RPMI8226 (cell line): ENCODE measurements at places on chromosomes 11 and 22.

DNA sequence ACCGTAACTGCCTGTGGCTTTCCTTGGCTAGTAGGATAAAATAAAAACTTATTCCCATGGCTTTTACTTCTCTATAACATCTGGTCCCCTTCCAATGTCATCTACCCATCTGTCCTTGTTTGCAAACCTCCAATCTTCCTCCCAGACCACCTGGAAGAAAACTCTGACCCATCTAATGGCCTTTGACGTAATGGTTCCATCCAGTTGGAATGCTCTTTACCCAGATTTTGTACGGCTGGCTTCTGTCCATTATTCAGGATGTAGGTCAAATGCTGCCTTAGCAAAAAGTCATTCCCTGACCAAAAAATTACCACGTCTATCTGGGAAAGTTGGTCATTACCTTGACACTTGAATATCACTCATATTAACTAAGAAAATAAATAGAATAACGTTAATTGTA is 577.9 kb upstream of the ANO5 start:
- DNase-seq = no peak

DNA sequence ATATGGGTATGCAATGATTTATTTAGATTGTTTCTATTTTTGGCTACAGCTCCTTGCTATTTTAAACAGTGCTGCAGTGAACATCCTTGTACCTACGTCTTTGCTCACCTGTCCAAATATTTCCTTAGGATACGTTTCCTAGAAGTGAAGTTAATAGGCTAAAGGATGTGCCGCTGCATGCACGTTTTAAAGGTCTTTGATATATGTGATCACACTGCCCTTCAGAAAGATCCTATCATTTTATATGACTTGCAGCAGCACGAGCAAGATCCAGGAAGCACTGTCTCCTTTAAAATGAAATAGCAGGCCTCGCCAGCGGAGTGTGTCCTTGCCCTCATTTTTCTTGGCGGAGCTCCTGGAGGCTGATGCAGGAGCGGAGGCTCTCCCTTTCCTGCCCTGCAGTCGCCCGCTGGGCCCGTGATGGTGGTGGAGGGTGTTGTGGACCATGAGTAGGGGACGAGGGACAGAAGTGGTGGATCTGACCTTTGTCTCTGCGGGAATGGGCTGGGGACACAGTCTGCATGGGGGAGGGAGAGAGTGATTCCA is 19.4 kb downstream of the RPS6KA4 start:
- DNase-seq = no peak

- DNase-seq = no peak
Measured at GRCh38 chr22:19996694-19997384, 19.8 kb downstream of the ARVCF start.

GRCh38 chr22:19765477-19766239 is 5.1 kb downstream of the TBX1 start:
- no peak for DNase-seq

- no peak for DNase-seq
Measured at GRCh38 chr11:119942583-119943297, 195.2 kb downstream of the TRIM29 start.

GRCh38 chr11:46272816-46273427 is 4.5 kb upstream of the CREB3L1 start:
- DNase-seq = no peak

DNA sequence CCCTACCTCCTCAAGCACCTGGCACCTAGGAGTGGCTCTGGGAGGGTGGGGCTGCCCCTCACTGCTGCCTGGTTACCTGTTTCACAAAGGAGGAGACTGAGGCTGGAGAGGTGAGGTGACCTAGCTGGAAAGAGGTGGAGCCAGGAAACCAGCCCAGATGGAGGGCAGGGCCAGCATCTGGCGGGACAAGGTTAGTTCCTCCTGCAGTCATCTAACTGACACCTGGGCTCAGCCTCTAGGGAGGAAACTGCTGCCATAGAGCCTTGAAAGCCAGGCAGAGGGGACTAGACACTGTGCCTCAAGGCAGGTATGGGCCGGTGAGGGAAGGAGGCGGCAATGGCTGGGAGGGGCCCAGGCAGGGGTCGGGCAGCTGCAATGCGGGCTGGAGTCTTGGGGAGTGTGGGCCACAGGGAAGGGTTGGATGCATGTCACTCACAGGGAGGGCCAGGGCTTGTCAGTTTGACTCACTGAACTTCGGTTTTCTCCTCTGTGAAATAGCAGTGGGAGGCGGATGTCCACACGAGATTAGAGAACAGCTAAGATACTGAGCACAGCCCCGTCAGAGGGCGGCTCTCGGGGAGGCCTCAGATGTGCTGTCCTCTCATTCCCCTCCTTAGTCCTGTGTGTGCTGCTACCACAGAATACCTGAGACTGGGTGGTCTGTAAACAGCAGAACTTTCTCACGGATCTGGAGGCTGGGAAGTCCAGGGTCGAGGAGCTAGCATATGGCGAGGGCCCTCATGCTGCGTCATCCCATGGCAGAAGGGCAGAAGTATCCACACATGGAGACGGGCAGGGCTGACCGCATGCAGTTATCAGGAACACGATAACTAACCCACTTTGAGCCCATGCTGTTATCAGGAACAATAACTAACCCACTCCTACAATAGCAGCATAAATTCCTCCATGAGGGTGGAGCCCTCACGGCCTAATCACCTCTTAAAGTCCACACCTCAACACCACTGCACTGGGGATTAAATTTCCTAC is 16.1 kb downstream of the MGAT3 start:
- DNase-seq = peak; percentile 78

DNA sequence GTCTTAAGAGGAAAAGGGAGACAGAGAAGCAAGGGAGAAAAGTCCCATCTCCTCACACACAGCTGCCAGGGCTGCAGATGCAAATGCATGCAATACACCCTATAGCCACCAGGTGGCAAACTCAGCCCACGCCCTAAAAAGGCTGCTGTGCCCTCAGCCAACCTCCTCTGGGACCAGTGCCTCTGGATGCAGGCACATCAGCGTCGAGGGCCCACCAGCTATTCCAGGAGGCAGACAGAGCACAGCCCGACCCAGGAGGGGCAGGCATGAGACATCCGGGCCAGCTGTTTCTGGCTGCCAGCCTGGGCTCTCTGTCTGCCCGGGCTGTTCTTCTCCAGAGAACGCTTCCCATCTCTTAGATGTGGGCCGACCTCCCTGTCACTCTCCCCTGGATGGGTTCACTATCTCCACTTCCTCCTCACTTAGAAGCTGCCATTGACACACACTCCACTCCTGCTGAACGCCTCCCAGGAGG is 39.7 kb downstream of the TPBGL start:
- peak; percentile 81 for DNase-seq

- no peak for DNase-seq
Measured at GRCh38 chr11:70351646-70352045, 46.7 kb upstream of the CTTN start.

DNA sequence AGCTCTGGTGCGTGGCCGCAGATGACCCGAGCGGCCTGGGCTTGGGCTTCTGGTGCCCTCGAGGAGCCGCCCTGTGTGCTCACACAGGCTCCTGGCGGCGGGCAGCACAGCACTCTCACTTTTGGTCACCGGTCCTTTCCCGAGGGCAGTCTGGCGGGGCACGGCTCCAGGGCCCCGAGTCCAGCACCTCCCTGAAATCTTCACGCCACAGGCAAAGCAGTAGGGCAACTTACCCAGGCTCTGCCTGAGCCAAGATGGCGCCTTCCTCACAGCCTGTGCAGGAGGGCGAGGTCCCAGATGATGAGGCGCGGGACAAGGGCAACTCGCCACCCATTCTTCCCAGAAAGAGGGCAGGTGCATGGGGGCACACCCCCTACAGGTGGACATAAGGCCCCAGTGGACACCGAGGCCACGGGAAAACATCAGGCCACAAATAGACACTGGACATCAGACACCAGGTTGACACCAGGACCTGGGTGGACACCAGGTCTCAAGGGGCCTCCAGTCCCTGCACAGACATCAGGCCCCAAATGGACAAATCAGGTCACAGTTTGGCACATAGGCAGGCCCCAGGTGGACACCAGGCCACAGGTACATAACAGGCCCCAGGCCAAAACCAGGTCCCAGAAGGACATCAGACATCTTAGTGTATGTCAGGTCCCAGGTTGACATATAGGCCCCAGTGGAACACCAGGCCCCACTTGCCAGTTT is 57.6 kb upstream of the SEPTIN5 start:
- DNase-seq = no peak

- no peak for DNase-seq
Measured at GRCh38 chr11:789943-790342, at the start of gene CEND1. Gene CEND1, minus strand, starts transcription at chr11:790090. Its CDS starts 1,514 bp downstream, at chr11:788576.

GRCh38 chr11:60345489-60345888 is 18.4 kb downstream of the MS4A6E start:
- DNase-seq = peak; percentile 43

DNA sequence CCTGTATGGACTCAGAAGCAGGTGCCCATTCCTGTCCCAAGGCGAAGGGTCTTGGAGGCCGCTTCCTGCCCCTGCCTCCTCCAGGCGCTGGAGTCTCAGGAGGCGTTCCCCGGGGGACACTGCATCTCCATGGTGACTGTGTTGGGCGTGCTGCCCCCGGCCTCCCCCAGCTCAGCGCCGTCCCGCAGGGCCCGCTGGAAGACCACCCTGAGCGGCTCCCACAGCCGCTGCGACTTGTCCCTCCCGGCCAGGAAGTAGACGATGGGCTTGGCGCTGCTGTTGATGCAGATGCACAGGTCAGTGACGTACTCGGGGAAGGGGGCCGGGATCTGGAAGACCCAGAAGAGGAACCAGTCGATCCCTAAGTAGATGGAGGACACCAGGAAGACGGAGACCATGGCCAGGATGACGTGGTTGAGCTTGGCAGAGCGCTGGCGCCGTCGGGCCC is 7.8 kb downstream of the MRGPRF start:
- no peak for DNase-seq

- no peak for DNase-seq
Measured at GRCh38 chr11:7563281-7563680, 49.5 kb downstream of the PPFIBP2 start.

- DNase-seq = no peak
Measured at GRCh38 chr11:94020777-94021481, at the start of gene HEPHL1. Gene HEPHL1, plus strand, starts transcription at chr11:94021354. Its CDS starts 15 bp downstream, at chr11:94021369.

- no peak for DNase-seq
Measured at GRCh38 chr11:64095949-64096348, 60.2 kb downstream of the FLRT1 start.

DNA sequence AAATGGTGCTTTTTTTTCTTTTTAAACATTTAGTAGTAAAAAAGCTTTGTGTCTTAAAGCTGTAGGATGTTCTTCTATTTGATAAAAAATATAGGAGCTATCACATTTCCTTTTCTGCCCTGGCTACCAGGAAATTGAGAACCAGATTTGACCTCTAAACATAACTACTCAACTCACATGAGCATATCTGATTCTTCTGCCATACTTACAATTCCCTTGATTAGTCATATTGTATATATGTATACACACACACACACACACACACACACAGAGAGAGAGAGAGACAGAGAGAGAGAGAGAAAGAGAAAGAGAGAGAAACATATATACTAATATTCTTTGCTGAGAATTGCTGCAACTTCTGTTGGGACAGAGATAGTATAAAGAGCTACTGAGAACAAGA is 23.0 kb upstream of the GDPD4 start:
- DNase-seq = no peak

- DNase-seq = no peak
Measured at GRCh38 chr11:109109571-109110315, 312.2 kb upstream of the C11orf87 start.

DNA sequence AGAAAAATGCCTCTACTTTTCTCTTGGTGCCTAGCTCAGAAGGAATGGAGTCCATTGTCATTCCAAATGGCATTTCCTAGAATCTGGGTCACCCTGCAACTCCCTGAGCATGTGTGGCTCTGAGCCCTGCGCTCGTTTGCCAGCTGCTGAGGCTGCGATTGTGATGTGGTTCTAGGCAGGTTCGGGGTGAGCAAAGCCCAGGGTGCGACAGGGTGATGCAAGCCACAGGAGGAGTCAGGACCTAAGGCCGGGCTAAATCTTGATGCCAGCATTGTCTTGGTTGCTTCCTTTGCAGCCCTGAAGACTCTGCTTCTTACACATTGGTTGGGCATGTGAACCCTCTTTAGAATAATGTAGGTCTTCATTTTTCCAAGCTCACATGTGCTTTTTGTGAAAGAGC is 131.0 kb downstream of the MORC2 start:
- no peak for DNase-seq

DNA sequence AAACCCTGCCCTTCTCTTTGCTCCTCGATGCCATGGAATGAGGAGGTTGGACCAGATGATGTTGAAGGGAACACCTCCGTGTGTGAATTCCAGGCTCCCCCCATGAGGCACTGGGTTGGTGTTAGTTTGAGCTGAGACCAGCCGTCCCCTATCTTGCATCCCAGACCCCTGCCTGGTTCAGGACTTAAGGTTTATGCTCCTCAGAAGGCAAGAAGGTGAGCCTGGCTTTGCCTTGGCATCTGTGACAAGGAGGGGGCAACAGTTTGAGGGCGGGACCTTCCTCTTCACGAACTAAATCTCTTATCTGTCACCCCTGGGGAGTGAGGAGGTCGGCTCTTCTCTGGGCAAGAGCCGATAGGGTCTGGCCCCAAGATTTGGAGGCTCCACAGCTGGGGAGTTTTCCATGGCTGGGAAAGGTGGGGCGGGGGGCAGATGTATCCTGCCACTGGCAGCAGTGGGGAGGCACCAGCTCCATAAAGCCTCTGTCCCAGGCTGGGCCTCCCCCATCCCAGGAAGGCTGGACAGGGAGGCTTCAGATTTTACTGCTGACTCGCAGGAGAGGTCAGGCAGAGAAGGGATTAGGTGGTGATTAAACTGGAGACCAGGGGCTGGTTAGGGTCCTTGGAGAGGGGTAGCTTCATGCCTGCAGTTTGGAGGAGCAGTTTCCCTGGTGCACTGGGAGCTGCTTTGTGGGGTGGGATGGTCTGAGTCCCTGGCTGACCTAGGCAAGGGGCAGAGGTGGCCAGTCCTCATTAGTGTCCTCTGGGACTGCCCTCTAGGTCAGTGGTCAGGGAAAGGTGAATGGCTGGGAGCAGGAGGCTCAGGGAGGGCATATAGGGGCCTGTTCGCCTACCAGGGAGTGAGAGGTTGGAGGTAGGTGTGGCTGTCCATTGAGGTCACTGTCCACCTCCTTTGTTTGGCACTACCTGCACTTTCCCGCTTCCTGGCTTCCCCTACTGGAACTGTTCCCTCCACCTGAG is 1.1 kb downstream of the SEC14L2 start:
- no peak for DNase-seq

DNA sequence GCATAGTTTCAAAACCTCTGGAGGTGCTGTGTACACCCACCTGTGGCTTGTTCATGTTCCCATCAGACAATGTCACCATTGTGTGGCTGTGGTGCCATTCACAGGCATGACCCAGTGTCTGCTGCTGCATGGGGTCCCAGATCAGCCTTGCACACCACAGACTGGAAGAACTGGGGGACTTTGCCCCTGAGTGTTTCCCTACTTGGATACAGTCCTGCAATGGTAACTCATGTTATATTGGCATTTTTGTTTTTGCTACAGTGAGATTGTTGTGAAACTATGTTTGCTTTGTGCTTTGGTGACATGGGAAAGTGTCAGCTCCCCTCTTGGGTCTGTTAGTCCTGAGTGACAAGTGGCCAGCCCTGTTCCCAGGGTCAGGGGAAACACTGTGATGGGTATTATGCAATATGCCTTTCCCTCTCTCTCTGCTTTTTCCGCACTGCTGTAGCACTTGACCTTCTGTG is 108.8 kb downstream of the NAV2 start:
- no peak for DNase-seq

- no peak for DNase-seq
Measured at GRCh38 chr22:45698094-45698493, 26.5 kb downstream of the ATXN10 start.
